ENCODE measurements at places on chromosomes 2 and 18.
A peak's percentile ranks its signal among the peaks of the same experiment; 100 is the strongest.

DNA sequence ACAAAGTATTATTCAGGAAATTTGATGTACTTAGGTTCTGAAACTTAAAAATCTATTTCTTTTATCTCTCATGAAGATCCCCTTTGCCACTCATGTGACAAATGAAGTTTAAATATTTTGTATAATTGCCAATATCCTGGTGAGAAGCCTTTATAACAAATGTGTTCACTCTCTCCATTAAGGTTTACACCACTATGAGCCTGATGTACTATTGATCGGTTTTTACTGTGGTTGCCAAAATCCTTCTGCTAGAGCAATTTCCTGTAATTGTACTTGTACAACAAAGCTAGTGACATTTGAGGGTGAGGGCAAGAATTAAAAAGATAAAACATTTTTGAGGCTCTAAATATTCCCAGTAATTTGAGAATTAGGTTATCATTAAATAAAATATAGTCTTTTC, 222.3 kb upstream of the CDH19 start:
- DNase-seq, result no peak

GRCh38 chr2:72710418-72711152, 115.2 kb downstream of the EXOC6B start:
- DNase-seq, result no peak

GRCh38 chr18:48229552-48229981, 179.6 kb downstream of the ZBTB7C start:
- peak; percentile 28 for DNase-seq

GRCh38 chr2:78592491-78592890, 433.0 kb upstream of the REG3G start:
- no peak for DNase-seq

GRCh38 chr2:104563398-104563996, 290.4 kb upstream of the POU3F3 start:
- peak; percentile 18 for DNase-seq

DNA sequence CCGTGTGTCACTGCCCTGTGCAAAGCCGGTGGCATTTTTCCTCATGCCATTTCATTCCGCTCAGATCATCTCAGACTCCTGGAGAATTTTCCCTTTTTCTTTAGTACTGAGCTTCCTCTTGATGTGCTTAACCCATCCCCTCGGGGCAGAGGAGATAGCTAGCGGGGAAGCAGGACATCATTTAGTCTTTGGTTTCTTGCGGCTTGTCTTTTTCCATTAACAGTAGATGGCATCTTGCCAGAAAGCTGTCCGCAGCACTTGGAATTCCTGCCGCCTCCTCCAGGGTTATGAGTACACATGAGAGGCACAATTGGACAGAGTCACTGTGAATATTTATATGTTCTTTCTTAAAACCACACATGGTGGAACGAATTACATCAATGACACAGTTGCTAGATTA, 226.6 kb downstream of the ALPK2 start:
- DNase-seq, result no peak

GRCh38 chr2:119455066-119455718, 23.5 kb downstream of the TMEM37 start:
- no peak for DNase-seq

DNA sequence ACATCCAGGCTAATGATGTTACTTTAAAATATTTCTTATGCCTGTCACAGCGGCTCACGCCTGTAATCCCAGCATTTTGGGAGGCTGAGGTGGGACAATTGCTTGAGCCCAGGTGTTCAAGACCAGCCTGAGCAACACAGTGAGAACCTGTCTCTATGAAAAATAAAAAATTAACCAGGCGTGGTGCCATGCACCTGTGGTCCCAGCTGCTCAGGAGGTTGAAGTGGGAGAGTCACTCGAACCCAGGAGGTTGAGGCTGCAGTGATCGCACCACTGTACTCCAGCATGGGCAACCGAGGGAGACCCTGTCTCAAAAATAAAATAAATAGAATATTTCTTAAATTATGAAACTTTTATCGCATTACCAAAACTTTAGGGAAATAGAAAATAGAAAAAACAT, 28.1 kb upstream of the ACTR3 start:
- no peak for DNase-seq

DNA sequence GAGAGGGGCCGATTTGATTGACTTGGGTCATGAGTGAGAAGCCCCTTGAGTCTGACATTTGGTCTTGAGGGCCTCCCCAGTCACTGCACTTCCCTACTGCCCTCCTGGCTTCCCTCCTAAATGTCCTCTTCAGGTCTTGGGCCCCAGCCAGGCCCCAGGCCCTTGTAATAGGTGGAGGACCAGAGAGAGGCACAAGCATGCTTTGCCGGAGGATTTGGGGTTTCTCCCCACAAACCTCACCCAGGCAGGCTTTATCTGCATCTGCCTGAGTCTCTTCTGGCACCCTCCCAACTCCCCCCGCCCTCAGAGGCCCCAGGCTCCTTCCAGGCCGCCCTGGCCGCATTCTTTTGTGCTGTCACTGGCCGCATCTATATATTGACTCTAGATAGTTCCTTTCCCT, 270.7 kb downstream of the HAUS1 start:
- DNase-seq, result peak; percentile 42

DNA sequence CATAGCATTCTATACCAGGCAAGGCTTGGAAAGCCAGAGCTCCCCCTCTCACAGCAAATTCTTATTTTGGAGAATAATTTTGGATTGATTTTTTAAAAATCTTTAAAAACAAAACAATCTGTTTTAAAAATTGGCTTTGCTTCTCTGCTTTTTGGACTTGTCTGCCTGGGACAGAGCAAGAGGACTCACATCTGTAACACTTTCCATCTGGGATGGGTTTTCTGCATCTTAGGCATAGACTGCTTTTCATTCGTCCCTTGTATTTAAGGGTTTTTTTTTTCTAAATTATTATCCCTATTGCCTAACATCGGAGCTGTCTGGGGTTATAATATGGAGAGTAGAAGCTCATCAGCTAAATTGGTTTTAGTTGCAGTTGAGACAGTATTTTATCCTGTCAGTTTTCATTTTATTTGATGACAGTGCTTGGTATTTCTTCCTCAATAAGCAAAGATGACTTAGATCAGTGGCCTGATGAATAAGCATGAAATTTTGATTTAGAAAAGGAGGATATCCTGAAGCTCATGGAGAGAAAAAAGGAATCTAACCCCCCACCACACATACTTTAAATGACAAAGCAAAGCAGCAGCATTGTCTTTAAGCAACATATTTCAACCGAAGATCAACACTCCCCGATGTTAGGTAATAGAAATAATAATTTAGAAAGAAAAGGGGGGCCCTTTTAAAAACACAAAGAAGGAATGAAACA, 2.3 kb upstream of the FZD7 start:
- DNase-seq, result no peak

GRCh38 chr2:172089005-172089504, 3.7 kb downstream of the DLX1 start:
- no peak for DNase-seq

GRCh38 chr2:124149571-124149970, 124.5 kb downstream of the CNTNAP5 start:
- DNase-seq, result no peak

GRCh38 chr2:36069074-36069473, 286.5 kb upstream of the CRIM1 start:
- no peak for DNase-seq

DNA sequence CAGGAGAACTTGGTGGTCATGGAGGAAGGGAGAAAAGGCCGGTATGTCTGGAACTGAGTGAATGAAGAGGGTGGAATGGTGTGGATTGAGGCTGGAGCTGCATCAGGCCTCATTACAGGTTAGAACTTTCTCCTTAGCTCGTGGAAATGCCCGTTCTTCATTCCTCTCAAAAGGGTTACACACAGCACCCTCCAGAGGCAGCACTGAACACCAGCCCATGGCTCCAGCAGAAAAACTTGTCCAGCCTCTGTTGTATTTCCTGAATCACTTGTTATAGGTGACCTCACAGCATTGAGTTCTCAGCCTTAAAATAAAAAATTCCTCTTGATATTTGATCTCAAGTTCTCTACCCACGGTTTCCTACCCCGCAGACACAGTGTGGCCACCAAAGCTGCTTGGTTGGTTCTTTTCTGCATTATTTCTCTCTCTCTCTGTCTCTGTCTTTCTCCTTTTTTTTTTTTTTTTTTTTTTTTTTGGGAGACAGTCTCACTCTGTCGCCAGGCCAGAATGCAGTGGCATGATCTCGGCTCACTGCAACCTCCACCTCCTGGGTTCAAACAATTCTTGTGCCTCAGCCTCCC, 89.6 kb downstream of the ITGB1BP1 start:
- DNase-seq, result peak; percentile 34

GRCh38 chr18:59742325-59743111, 45.3 kb upstream of the CCBE1 start:
- DNase-seq, result no peak

DNA sequence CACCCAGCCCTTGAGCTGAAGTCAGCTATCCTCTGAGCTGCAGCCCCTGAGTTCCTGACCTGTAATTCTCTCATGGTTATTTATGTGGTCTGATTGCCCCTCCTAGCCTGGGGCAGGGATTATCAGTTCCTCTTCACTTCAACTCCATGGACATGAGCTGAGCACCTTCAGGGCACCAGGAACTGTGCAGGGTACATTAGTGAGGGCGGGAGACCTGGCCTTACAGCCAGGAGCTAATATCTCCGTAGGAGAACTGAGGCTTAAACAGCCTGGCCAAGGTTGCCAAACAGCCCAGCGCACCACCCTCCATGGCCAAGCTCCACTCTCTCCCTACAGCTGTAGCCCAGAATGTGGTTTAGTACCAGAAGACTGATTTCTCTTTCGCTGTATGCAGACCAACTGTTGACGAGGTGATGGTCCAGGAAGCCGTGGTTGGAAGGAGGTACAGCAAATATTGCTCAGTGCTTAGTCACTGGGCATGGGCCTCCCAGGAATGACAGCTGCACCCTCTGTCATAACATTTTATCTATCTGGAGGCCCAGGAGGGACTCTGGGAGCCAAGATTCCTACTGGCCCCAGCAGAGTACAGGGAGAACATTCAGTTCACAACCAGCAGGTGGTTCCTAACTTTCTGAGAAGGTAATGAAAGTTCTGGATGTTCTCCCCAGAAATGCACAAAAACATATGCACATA, 228.7 kb upstream of the SIX2 start:
- DNase-seq, result no peak

DNA sequence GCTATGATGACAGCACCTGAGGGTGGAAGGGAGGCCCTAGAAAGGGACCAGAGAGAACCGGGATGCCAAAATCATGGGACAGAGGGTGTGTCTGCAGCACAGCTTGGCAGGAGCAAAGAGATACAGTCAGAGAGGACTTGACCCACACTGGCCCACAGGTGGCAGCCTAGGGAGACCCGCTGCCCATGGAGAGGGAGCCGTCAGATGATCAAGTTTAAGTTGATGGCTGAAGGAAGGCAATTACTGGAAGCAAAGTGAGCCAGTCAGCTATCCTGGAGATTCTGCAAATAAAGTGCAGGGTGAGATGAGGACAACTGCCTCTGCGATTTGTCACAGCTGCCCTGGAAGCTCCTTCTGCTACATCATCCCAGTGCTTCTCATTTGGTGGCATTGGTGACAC, 74.0 kb downstream of the CMPK2 start:
- no peak for DNase-seq

GRCh38 chr2:179532863-179533278, 268.2 kb upstream of the SESTD1 start:
- DNase-seq, result no peak

DNA sequence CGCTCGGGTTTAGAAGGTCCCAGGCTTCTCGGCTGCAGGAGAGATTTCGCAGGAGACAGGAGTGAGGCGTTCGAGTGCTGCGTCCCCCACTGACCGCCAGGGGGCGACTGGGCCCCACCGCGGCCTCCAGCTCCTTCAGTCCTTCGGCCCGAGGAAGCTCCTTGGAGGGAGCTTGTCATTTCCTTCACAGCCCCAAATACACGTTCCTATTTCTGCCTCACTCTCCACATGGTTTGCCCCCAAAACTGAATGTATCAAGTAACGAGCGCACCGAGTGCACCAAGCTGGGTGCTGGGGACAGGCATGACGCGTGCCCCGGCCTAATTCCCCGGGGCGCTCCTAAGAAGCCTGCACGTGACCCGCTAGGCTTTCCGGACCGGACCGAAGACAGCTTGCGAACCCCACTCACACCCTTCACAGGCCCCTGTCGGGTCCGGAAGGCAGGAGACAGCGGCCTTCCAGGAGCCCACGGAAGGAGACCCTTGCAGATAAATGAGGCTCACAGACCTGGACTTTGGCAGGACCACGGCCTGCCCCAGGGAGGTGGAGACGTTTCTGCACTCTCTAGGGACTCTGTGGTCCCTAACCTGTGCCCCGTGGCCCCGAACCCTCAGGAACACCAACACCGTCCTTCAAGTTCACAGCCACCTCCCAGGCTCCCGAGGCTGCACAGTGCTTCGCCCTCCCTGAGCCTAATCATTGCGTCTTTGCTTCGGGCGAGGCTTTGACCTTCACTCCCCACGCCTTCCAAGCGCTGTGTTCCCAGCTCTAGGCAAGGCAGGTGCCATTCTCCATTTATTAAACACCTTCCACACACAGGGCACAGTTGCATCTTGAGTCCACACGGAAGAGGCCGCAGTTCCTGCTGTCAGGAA, 13.0 kb upstream of the FAHD2A start:
- peak; percentile 86 for DNase-seq

DNA sequence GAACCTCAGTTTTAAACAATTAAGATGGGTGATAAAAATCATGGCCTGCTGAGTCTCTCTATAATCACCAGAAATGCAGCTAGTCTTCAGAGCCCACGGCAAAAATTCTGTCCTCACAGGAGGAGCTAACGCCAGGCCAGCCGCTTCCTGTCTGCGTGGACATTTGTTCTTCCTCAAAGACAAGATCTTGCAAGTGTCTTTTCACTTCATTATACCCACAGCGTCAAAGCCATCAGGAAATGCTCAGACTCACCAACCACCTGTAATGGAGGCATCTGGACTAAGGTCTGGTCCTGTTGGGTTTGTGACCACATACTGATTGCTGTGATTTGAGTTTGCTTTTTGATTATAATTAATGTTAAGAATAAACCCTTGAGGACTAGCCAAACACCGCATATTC, 473.8 kb upstream of the MC4R start:
- DNase-seq, result no peak

GRCh38 chr2:65878011-65878340, 445.6 kb upstream of the SPRED2 start:
- no peak for DNase-seq

DNA sequence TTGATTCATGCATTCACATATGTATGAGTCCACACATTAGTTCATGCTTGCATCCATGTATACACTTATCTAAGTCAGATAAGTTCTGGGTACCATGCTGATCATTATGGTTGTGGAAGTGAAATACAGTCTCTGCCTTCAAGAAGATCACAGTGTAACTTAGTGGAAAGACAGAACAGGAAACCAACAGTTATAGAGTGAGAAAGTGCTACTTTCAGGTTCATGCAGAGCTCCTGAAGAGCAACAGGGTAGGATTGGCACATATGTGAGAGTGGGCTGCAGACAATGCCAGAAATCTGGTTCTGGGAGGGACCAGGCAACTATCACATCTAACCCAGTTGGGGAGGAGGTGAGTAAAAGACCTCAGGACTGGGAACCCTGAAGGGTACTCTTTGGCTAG, 35.4 kb upstream of the PGAP1 start:
- DNase-seq, result no peak

Data from WTC11 (cell line).